ENCODE measurements at places on chromosomes 2 and 18. TPM values are rescaled to one million over a fixed set of nuclear protein-coding genes. Genes with fewer than 3 reads are reported as not detected.

DNA sequence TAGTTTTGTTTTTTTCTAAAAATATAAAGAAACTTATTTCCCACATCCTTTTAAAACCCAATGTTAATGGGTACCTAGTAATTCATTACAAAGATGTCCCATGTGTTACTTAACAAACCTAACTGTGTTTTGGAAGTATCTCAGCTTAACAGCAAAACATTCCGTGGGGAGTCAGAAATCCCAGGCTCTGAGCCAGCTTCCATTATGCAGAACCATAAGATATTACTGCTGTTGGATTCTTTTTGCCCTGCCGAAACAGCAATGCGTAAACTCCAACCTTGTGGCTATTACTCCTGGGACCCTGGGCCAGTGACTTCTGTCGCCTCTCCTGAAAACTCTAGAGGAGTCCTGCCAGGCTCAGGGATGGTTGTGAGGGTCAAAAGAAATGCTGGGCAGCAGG, 174.1 kb downstream of the UXS1 start:
- DNase-seq: peak; percentile 66

DNA sequence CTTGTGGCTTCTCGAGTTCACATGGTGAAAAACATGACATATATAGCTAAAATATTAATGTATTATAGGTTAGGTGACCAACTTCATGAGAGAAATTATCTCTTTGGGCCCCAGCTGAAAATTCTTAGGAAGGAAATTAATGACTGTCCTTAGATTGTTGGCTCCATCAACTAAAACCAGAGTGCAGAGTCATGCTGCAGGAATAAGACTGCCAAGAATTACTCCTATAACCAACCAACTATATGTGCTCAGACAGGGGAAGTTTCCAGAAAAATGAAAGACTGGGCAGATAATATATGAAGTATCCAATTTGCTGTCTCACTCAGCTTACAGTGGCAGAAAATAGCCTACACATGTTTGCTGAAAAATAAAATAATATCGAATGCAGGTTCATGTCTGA, 71.0 kb upstream of the TMEFF2 start:
- DNase-seq: no peak

DNA sequence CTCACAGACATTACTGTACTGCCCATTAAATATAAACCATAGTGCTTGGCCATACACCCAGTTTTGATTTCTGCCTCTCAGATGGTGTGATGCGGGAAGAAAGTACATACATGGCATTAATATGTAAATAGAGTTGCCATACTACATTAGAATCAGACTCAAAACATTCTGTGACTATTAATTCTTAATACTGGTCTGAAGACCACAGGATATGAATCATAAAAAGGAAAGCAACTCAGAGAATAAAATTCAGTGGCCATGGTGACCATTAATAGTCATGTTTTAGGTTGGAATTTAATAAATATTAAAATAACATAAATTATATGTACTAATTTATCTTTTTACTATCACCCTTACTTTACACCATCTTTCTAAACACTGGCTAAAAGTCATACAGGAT, 33.0 kb upstream of the WDR75 start:
- DNase-seq: no peak

DNA sequence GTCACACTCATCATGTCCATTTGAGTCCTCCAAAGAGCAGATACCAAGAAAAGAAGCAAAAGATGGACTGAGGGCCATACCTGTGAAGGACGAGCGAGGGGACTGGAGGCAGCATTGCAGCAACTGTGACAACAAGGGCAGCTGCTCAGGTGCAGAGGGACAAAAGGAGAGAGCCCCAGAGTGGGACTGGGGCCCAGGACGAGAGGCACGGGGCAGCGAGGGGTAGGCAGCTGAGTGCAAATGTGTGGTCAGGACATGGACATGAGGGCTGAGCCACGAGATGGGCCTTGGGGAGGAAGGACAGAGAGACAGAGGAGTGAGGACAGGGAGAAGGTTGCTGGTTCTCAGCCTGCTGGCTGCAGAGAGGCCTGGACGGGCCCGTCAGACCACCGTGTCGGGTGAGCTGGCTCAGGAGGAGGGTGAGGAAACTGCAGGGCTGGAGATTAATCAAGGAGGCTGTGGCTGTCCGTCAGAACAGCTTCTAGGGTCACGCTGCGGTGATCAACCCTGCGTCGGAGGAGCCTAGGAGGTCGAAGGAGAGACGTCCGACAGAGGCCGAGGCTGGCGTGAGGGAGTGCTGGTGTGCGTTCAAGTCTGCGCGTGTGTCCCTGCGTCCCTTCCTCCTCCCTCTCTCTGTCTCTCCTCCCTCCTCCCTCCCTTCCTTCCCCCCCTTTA, 206.8 kb upstream of the HDAC4 start:
- DNase-seq: no peak

DNA sequence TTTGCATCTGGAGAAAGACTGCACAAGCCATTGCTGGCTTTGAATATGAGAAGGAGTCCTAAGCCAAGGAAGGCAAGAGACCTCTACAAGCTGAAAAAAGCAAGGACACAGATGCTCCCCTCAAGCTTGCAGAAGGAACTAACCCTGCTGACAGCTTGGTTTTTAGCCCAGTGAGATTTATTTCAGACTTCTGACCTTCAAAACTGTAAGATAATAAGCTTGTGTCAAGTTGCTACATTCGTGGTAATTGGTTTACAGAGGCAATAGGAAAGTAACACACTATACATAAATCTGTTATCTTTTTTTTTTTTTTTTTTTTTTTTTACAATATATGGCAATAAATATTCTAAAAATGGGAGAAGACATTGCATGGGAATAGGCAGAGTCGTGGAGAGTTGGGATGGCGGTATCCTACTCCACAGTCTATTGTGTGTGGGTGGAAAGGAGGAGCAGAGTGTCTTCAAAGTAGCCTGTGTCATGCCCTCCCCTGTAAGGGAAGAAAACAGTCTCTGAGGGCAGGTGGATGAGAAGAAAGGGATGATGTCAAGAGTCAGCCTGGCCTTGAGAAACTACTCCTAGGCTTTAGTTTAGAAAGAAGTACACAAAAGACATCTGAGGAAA, 196.9 kb downstream of the THSD7B start:
- DNase-seq: no peak

GRCh38 chr2:44929735-44930273, 11.7 kb upstream of the SIX3 start:
- DNase-seq: no peak

DNA sequence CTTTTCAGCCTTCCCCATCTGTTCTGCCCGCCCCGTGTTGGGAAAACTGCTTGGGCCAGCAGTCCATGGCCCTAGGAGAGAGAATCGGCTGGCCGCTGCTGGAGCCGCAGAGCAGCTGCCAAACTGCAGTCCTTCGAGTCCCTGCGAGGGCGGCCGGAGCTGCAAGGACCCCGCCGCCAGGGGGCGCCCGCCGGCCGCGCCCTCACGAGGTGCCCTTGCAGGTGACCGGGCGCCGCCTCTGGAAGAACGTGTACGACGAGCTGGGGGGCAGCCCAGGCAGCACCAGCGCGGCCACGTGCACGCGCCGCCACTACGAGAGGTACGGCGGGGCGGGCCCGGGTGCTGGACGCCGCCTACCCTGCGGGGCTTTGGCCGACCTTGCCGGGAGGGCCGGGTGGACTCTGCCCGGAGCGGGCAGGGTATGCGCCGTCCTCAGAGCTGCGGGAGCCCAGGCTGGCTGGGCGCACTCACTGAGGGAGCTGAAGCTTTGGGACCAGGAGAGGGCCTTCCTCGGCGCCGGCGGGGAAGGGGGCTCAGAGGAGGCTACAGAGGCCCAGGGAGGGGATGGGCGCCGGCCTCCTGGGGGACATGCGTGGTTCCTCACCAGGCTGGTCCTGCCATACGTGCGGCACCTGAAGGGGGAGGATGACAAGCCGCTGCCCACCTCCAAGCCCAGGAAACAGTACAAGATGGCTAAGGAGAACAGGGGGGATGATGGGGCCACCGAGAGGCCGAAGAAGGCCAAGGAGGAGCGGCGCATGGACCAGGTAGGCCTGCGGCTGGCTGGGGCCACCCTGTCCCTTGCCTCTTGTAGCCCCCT, 13.6 kb downstream of the ARID5A start:
- no peak for DNase-seq

GRCh38 chr2:64404743-64405142, 49.2 kb upstream of the LGALSL start:
- DNase-seq: peak; percentile 45

DNA sequence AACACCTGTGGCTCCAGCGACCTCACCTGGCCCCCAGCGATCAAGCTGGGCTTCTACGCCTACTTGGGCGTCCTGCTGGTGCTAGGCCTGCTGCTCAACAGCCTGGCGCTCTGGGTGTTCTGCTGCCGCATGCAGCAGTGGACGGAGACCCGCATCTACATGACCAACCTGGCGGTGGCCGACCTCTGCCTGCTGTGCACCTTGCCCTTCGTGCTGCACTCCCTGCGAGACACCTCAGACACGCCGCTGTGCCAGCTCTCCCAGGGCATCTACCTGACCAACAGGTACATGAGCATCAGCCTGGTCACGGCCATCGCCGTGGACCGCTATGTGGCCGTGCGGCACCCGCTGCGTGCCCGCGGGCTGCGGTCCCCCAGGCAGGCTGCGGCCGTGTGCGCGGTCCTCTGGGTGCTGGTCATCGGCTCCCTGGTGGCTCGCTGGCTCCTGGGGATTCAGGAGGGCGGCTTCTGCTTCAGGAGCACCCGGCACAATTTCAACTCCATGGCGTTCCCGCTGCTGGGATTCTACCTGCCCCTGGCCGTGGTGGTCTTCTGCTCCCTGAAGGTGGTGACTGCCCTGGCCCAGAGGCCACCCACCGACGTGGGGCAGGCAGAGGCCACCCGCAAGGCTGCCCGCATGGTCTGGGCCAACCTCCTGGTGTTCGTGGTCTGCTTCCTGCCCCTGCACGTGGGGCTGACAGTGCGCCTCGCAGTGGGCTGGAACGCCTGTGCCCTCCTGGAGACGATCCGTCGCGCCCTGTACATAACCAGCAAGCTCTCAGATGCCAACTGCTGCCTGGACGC, 4.9 kb downstream of the GPR35 start:
- DNase-seq: no peak

DNA sequence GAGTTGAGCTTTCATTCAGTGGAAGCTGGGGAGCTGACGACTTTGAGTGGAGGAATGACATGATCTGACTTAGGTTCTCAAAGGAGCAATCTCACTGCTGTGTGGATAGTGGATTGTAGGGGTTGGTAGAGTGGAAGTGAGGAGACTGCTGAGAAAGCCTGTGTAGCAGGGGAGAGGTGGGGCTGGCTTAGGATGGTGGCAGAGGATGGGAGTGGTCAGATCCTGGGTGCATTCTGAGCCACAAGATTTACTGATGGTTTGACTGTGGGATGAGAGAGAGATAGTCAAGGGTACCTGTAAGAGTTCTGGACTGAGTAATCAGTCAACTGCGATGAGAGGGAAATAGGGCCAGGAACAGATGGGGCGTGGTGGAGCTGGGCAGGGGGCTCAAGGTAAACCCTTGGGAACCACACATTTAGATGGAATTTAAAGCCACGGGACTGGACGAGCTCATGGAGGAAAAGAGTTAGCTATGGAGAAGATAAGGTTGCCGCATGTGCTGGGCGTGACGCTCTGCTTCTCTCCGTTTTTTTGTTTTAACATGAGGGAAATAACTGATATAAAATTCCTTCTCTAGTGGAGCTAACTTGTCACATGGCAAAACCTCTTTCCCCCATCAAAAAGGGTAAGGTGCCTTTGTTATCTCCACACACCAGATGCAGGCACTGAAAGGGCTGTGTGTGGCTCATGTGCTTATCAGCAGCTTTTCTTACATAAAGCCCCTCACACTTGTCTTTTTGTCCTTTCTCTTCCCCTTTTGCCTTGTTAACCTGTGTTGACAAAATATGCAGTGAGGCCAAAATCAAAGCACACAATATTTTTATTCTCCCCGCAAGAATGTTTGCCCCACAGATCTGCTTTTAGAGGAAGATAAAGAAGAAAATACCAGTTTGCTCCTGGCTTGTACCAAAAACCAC, 379.8 kb downstream of the TSN start:
- DNase-seq: no peak

DNA sequence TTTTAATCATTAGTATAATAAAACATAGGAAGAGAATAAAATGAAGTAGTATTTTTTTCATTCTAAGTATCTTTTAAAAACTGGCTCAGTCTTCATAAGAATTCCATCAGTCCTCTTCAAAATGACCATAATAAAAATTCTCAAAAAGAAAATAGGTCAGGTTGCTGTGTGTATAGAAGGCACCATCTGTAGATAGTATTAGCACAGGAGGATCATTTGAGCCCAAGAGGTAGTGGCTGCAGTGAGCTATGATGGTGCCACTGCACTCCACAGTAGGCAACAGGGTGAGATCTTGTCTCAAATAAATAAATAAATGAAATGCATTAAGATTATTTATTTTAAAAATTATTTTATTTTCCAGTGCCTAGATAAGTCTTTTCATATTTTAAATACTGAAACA, 475.8 kb downstream of the ZNF804A start:
- no peak for DNase-seq

GRCh38 chr2:61566566-61566965, 28.4 kb upstream of the XPO1 start:
- no peak for DNase-seq

DNA sequence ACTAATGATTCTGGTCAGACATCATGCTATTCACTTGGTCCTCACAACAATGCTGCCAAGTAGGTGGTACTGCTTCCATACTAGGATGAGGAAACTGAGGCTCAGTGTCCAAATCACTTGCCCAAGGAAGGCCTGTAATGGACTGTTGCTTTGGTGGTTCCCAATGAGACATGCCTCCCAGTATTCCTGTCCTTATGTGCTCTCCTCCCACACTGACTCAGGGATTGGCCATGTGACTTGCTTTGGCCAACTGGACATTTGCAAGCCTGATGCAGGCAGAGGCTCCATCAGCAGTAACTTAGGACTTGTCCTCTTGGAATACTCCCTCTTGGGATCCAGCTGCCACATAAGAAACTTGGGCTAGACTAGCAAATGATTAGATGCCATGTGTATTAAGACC, 3.0 kb downstream of the FBXO41 start:
- DNase-seq: no peak

GRCh38 chr18:21901423-21901945, 160.9 kb downstream of the MIB1 start:
- DNase-seq: peak; percentile 15

The TFPI gene
- 66.6 TPM for polyA plus RNA-seq

The KYNU gene
- polyA plus RNA-seq: 0.60 TPM

The OSR1 gene
- 17.1 TPM for polyA plus RNA-seq

The SH3YL1 gene
- 47.0 TPM for polyA plus RNA-seq
